C1 segment of cervical spinal cord (tissue), 14 donors: ENCODE measurements at places on chromosomes 5 and 9.
A peak's percentile ranks its signal among the peaks of the same experiment; 100 is the strongest.

GRCh38 chr5:4197151-4197550 is 601.5 kb downstream of the IRX1 start:
- no peak for DNase-seq

GRCh38 chr5:173513521-173513991 is 102.9 kb downstream of the BOD1 start:
- no peak for DNase-seq

GRCh38 chr5:43236653-43237355 is 44.8 kb downstream of the NIM1K start:
- DNase-seq = no peak

GRCh38 chr5:6495433-6496206 is 47.0 kb downstream of the UBE2QL1 start:
- DNase-seq = no peak

DNA sequence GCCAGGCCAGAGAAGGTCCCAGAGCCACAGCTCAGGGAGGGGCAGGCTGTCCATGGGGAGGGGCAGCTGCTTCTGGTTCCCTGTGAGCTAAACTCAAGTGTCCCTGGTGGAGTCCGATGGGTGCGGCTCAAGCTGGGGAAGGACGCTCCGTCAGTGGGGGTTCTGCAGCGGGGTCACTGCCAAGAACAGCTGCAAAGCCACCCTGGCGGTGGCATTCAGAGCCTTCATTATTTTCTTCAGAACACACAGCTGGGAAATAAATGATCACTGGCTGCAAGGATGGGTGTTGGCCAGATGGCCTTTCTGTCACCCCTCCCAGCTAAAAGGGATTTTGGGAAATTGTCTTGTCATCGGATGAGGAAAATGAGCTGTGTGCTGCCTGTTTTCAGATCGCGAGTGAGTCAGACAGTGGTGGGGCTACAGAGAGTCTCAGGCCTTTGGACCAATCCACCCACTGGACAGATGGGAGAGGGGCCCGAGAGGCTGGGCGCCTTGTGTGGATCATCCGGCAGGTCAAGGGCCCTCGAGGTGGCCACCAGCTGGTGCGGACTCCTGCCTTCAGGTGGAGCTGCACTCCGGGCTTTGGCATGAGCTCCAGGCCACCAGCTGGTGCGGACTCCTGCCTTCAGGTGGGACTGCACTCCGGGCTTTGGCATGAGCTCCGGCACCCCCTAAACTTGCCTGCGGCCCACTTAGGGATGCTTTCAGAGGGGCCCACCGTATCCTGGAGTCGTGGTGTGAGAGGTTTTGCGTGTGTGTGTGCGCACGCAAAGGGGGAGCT is 17.9 kb upstream of the GFPT2 start:
- no peak for DNase-seq

GRCh38 chr5:37580106-37580505 is 201.0 kb downstream of the WDR70 start:
- no peak for DNase-seq

DNA sequence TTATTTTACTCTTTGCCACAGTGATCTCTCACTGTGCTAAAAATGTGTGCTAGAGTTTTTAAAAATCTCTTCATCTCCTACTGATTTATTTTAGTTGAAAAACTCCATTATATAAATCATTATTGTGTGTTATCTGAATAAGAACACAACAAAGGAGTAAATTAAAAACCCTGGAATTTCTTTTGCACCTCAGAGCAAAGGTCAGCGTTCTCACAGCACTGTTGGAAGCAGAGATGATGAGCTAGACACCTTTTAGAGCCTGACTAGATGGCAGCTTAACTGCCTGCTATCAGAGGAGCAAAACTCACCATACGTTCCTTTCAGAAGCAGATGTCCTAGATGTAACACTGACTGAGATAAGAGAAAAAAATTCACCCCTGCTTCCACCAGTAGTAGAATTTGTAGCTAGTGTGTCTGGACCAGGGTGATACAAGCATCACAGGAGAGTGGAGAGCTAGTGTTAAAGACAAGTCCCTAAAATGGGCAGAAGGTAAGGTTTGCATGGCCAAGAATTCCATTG is 147.1 kb downstream of the ENTREP1 start:
- DNase-seq = no peak

GRCh38 chr5:122170620-122171019 is 41.3 kb downstream of the ZNF474 start:
- DNase-seq = no peak

DNA sequence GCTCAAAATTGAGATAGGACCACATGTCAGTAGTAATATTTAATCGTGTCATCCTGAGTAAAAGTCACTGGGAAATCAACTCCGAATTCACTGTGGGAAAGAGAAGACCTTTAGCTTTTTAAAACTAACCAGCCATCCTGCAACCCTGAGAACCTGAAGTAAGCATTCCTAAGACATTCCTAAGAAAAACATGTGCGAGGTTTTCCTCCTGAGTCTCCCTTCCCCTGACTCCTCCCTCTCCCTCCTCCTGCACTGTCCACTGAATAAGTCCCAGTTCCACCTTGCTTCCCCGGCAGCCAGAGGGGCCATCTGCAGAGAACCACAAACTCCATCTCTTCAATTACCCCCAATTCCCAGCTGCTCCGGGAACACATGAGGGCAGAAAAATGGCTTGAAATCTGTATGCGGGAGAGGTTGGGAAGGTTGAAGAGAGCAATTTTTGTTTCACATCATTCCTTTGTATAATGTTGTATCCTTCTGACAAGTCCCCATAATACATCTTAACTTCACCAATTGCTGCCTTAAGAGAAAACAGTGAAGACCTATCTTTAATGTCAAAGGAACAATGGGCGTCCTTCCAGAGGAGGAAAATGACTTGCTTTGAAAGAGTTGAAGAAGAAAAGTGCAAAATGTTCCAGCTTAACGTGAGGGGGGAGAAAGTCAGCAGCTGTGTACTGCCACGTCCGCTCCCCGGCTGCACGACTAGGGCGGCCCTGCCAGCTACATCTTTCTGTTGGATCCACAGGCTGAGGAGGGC is 186.3 kb downstream of the ZNF462 start:
- peak; percentile 5 for DNase-seq
